ENCODE measurements at places on chromosomes 2 and 18.

GRCh38 chr2:119158563-119159347 is at the start of gene C1QL2:
TSS of gene C1QL2 (minus strand) at chr2:119158751. CDS start at chr2:119158269, 482 bp downstream.
- DNase-seq: no peak

GRCh38 chr2:111042772-111043771 is 77.6 kb upstream of the BCL2L11 start:
- DNase-seq: peak; percentile 67

GRCh38 chr18:51438797-51439350 is 241.4 kb upstream of the MEX3C start:
- DNase-seq: no peak

DNA sequence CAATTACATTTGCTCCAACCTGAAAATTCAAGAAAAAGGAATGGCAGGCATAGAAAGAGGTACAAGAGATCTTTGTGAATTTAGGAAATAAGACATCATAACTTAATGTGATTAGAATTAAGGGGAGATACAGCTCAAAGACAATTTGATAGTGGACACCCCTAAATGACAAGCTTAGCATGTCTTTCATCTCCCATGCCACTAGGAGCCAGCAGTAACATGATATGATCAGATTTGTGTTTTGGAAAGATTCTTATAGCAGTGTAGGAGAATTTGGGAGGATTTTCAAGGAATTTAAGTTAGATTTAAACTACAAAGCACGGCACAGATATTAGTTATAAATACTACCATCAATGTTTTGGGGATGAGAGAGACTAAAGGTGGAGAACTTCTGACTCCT is 340.8 kb downstream of the RDH14 start:
- DNase-seq: no peak

GRCh38 chr2:108974674-108975073 is 14.3 kb downstream of the EDAR start:
- no peak for DNase-seq

GRCh38 chr2:157620956-157621355 is 7.7 kb downstream of the ACVR1C start:
- DNase-seq: no peak

DNA sequence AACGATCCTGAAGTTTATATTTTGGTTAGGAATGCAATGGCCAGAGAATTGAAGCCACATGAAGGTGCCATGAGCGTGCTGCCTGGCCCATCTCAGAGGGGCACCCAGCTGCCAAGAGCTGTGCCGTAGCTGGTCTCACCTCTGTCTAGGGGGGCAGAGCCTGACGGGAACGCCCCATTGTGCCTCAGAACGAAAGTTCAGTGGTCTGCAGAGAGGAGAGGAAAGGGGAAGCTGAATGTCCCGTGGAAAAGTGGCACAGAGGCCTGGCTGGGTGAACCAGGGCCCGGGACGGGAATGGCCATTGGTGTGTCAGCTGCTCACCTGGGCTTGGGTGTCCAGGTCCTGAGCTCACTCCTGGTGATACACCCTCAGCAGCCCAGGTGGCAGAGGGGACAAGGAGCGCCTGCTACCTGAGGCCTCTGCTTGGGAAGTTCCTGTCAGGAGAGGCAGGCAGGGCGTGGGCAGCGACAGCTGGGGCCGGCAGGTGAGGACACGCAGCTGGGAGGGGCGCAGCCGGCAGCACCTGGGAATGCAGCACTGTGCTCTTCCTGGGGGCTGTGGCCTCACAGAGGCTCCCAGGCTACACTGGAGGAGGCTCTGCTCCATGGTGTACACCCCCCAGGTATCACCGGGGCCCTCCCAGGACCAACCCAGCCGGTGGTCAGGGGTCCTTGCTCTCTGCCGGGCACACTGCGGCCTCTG is 67.3 kb downstream of the PARD6G start:
- DNase-seq: no peak

DNA sequence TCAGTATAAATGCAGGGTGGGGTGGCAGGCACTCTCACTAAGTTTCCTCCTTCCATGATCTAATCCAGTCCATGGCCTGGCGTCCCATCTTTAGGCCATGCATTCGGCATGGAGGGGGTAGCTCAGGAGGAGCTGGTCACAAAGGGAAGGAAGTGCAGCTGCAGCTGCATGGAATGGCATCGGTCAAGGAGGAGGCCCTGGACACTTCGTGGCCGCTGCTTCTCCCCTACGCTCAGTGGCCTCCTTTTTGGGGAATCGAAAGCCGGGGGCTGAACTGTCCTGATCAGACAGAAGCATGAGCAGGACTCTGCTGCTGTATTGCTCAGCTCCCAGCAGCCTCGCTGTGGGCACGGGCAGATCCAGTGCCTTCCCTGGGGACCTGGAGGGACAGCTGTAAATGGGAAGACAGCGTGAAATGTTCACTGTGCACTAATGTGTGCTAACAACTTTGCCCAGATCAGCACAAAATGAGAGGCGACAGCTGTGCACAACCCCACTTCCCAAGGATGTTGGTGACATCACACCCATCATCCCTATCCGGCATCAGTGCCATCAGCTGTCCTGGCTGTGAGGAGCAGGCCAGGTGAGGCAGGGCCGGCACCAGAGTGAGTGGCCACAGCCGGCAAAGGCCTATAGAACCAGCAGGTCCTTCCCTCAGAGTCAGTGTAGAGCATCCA is 520.1 kb upstream of the RAB6C start:
- DNase-seq: no peak

DNA sequence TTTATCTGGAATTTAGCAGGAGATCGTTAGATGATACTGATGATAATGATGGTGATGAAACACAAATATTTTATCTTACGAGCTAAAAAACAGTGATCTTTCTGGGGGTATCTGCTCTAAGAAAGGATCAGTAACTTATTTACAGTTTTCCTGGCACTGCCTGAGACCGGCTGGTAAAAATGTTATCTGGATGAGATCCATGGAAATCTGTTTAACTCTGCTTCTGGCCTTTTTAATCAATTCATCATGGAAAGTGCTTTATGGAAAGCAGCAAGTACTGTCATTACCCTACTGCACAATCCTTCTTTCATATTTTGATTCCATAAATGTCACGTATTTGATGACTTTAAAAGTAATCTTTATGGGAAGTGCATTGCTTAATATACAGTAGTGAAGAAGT is 612.7 kb upstream of the GCFC2 start:
- DNase-seq: no peak

GRCh38 chr2:170088776-170089175 is 89.2 kb upstream of the MYO3B start:
- no peak for DNase-seq

- DNase-seq: no peak
These were observed 131.7 kb upstream of the CDH20 start for GRCh38 chr18:61201511-61201910.

DNA sequence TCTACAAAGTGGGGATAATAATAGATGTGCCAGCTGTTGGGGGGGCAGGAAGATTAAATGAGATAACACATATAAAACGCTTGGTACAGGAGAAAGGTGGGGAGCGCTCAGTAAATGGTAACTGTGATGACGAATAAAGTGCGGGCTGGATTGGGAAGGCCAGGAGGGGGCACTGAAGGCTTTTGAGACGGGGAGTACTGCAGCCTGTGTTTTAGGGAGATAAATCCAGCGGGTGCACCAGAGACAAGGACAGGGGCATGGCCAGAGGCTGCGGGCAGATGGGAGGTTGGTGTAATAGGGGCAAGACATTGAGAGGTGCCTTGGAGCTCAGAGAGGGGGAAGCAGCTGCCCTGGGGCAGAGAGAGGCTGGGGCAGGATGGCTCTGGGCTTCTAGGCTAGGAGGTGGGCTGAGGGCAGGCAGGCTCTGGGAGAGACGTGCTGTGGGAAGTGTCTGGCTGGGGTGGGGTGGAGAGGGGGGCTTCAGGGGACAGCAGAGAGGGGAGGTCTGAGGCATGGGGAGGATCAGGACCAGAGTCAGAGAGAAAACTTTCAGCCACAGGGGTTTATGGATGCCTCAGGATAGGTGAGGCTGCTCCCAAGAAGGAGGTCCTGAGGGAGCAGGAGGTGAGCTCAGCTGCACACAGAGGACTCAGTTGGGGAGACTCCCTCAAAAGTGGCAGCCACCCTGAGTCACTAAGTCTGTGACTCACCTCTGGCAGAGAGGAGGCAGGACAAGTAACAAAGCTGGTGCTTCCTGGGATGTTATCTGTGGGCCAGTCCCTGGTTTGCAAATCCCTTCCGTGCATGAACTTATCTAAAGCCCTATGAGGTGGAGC is 18.8 kb downstream of the TEX44 start:
- peak; percentile 84 for DNase-seq

DNA sequence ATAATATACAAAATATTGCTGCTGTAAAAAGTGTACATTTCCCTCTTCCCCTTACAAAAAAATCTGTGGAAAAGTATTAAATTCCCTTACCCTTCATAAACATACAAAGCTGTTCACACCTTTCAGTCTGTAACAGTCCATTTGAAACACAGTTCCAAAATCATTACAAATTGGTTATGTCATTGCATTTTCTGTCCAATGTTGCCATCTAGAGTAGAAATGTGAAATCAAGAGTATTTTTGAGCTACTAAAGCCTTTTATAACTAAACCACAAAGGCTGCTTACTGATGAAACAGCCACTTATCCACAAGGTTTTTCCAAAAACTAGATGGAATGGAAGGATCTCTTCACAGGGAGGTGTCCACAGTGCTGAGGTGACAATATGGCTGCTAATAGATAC is 72.5 kb downstream of the SS18 start:
- no peak for DNase-seq

- DNase-seq: peak; percentile 60
These were observed 12.9 kb upstream of the GAL3ST2 start for GRCh38 chr2:241763551-241764274.

DNA sequence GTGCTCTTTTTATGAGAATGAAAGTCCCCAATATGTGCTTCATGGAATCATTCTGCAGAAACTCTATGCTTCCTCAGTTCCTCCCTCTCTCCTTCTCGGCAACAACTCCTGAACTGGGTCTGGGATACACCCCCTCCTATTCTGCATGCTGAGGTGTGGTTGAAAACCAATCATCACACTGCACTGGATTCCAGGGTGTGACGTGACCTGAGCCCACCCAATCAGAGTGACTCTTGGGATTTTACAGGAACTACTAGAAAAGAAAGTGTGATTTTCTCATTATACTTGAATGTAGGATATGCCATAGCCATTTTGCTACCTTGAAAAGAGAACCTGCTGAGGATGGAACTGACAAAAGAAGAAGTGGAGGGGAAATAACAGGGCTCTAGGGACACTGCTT is 36.3 kb downstream of the ACVR1 start:
- no peak for DNase-seq

- DNase-seq: no peak
These were observed 148.4 kb upstream of the PXDN start for GRCh38 chr2:1892529-1893250.

DNA sequence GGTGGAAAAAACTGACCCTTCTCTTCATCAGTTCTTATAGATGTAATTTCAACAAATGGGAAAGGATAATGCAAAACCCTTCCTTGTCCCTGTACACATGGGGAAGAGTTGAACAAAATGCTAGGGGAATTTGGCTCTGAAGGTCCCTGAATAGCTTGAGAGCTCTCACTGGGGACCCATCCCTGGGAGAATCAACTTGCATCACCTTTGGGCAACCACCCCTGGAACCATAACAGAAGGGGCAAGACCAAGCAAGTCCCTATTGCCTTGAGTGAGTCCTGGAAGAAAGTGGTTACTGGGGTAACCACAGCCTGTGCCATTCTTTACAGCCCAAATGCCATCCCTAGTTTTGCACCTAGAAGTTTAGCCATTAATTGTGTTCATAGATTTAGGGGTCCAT is 52.2 kb upstream of the B3GNT2 start:
- no peak for DNase-seq

DNA sequence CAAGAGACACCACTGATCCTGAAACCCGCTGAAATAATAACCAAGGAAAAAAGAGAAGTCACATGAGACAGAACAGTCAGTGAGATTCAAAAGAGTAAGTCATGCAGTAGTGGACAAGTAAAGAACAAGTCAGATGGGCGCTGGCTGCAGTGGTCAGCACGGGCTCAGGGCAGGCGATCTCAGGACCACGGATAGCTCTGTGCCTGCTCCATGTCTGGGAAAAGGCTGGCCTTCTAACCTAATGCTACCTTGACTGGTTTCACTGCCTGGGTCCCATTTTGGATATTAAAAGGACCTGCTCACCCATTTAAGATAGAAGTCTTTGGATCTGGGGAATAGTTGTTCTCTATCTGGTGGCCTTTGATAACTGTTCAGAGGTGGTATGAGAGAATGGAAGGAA is 61.7 kb upstream of the LCLAT1 start:
- no peak for DNase-seq

DNA sequence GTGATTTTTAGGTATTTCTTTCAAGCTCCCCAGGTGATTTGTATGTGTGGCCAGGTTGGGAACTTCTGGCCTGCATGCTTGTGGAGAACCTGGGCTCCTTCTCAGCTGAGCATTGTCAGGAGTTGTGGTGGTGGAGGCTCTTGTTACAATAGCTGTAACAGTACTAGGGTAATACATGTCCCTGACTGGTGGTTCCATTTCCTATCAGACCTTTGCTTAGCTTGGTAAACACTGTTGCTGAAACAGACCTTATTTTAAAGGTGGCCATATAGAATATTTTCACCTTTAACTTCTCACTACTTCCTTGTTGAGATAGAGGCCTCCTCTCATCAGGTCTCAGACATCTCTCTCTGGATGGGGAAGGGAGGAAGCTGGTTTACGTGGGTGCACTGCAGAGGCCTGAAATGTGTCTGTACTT is 79.2 kb downstream of the SETBP1 start:
- DNase-seq: no peak

GRCh38 chr2:227411990-227412350 is 24.2 kb upstream of the SCYGR1 start:
- no peak for DNase-seq

DNA sequence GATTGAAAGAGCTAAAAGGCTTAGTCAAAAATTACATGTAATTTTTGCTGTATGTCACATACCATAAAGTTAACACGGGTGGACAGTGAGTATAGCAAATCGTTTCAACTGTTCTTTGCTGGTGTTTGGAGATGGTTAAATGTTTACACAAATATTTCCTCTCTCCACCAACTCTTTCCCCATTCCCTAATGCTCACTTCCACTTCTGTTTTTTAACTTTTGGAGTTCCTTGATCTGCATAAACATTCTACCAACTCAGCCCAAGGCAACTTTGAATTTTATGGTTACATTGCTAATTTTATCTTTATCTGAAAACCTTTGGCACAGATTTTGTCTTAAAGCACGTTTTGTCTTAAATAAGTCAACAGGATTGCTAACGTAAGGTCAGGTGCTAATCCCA is 1.9 kb upstream of the SPOPL start:
- no peak for DNase-seq

GRCh38 chr2:171347591-171348032 is 86.2 kb downstream of the METTL8 start:
- no peak for DNase-seq

Measured in activated effector memory CD4-positive, alpha-beta T cell treated with anti-CD3 and anti-CD28 coated beads, Interleukin-2, amount 50 U/mL, for 16 hours (primary cell).